Glomerular endothelial cell (primary cell): ENCODE measurements at places on chromosomes 16 and 17.
A peak's percentile ranks its signal among the peaks of the same experiment; 100 is the strongest.

GRCh38 chr17:39823407-39824054, 40.6 kb downstream of the IKZF3 start:
- no peak for DNase-seq

DNA sequence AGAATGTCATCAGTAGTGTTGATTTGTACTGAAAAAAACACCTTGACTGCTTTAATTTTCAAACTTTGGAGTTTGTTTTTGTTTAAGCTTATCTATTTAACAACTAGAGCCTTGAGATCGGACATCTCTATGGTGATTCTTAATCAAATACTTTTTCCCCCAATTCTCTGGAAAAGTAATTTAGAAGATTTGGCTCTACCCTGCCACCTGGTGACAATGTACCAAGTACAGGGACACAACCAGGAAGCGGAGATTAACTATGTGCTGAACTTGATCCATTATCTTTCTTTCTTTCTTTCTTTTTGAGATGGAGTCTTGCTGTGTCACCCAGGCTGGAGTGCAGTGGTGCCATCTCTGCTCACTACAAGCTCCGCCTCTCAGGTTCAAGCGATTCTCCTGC, 30.8 kb downstream of the USP43 start:
- DNase-seq, result no peak

DNA sequence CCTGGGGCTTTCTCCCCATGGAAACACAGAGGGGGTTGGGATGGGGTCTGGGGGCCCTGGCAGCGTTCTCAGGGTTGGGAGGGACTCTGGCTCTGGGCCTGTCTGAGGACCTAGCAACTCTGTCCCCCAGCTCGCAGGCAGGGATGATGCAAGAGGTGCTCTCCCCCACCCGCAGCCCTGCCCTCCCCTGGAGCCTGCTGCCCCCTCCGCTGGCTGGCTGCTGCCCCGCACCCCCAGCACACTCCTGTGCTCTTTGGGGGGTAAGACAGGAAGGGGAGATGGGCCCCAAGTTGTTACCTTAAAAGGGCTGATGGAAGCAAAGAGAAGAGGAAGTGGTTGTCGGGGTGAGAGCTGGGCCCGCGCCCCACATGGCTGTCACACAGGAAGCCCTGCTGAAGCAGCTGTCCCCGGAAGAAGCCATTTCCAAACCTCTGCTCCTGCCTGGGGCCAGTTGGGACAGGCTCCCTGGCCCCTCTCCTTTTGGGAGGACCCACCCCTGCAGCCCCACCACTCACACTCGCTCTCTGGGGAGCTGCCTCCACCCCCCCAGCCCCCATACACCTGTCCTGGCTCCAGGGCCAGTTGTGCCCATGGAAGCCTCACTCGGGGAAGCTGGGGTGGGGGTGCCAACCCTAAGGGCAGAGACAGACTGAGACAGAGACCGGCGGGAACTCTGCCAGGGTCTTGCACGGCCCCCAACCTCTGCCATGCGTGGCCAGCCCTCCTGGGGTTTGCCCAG, 2.5 kb downstream of the CORO1A start:
- no peak for DNase-seq

DNA sequence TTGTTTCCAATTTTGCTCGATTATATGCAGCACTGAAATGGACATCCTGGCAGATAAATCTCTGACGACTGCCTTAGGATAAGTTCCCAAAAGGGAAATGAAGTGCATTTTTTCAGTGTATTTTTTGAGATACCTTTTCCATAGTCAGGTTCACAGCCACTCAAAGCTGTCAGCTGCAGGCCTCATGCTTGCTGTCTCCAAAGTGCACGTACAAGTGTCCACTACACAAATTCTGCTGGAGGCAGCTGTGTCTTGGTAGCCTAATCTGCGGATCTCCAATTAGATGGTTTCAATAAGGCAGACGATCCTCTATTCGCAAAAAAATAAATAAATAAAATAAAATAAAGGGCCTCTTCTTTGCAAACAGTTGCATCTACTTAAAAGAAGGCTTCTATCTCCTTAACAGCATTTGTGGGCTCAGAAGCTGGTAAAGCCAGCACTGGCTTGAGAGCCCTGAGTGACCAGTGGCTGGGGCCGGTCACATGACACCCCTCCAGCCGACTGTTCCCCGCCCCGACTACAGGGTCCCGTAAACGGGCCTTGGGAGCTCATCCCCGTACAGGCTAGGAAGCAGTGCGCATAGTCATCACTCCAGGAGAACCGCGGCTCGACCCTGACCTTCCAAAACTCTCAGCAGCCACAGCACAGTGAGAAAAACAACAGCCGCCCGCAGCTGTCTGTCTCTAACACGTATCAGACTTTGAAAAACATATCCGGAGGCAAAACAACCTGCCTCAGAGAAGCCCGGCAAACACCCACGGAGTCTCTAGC, 18.8 kb downstream of the RPH3AL start:
- no peak for DNase-seq

- DNase-seq, result no peak
These were observed 222.7 kb upstream of the CIBAR2 start for GRCh38 chr16:85334718-85335583.

DNA sequence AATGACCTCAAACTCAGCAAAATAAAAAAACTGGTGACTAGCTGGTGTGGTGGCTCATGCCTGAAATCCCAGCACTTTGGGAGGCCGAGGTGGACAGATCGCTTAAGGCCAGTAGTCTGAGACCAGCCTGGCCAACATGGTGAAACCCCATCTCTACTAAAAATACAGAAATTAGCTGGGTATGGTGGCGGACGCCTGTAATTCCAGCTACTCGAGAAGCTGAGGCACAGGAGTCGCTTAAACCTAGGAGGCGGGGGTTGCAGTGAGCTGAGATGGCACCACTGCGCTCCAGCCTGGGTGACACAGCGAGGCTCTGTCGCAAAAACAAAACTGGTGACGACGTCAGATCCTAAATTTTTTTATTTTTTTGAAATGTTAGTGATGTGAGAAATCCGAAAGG, 82.6 kb upstream of the TOB1 start:
- DNase-seq, result no peak

- no peak for DNase-seq
These were observed 1.5 kb downstream of the GAA start for GRCh38 chr17:80102664-80103448.

- peak; percentile 88 for DNase-seq
These were observed 136.6 kb downstream of the COPRS start for GRCh38 chr17:31722251-31723056.

- no peak for DNase-seq
These were observed 32.2 kb upstream of the CNEP1R1 start for GRCh38 chr16:49992825-49993224.

DNA sequence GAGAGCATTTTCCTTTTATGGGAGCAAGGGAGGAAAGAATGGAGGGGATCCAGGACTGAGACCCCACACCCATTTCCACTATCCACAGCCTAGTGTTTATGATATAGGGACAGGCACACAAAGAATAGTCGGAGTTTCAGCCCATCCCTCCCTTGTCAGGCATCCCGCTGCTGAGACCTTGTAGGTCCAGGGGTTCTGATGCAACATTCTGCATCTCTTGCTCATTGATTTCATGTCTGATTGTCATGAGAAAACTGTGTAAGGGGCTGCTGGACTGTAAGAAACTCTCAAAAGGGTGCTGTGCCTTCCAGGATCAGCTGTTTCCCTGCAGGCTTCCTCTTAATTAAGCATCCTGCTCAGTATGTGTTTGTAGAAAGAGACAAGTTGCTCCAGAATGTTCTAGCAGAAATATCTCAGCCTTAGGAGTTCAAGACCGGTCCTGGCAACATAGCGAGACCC, 5.3 kb upstream of the POLR3E start:
- DNase-seq, result no peak

DNA sequence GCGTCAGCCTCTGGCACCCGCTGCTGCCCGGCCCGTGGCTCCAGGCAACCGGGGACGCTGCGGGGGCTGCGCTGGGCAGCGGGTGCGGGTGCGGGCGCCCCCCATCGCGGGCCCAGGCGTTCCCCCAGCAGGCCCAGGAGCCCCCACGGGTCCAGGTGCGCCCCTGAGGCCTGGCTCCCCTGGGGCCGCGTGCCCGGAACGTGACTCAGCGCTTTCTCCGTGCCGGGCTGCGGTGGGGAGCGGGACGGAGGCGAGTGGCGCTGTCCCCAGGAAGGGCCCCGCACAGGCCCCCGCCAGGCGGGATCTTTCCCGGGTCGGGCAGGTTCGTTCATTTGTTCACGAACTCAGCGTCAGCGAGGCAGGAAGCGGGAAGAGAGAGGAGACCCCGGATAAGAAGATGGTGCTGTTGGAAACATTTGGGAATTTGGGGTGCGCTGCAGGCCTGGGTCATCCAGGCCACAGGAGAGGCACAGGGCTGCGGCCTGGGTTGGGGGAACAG, 18.4 kb upstream of the EXOC7 start:
- no peak for DNase-seq

GRCh38 chr16:9138731-9139501, 47.5 kb downstream of the HAPSTR1 start:
- no peak for DNase-seq

GRCh38 chr17:66275651-66276050, 26.8 kb upstream of the PRKCA start:
- peak; percentile 72 for DNase-seq

- no peak for DNase-seq
These were observed 38.7 kb downstream of the NLRC5 start for GRCh38 chr16:57028086-57028485.

GRCh38 chr16:3591991-3592390, 14.8 kb upstream of the NLRC3 start:
- no peak for DNase-seq

- DNase-seq, result no peak
These were observed at the start of gene WFDC1 for GRCh38 chr16:84294531-84295142. TSS of gene WFDC1 (plus strand) at chr16:84294878. CDS start at chr16:84294972, 94 bp downstream.

DNA sequence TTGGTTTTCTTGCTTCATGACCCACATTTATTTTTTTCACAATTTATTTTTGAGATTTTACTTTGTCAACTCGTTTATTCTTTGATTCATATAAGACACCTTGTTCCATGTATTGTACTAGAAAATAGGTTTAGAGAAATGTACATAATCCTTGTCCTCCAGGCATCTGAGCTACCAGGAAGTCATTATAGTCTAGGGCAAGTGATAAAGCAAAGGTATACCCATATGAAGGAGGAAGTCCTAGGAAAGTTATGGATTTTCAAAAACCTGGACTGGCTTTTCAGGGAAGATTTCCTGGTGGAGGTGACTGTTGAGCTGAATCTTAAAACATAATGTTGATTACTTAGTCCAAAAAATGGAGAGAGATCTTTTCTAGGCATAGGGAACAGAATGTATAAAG, 98.8 kb upstream of the SHISA6 start:
- no peak for DNase-seq

GRCh38 chr17:79338152-79338551, 263.5 kb downstream of the ENGASE start:
- DNase-seq, result no peak

DNA sequence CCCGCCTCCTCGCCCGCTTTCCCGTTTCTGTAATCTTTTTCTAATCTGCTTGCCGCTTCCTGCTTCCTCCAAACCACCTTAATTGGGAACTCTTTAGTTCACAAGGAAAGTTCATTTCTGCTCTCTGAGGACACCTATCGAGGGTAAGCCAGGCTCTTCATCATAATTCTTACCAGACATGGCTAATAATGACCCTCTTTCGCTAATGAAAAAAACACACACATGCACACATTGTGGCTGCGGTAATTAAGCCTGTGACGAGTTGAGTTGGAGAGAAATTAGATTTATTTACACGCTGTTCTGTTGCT, 100.6 kb downstream of the ZNF423 start:
- DNase-seq, result no peak

DNA sequence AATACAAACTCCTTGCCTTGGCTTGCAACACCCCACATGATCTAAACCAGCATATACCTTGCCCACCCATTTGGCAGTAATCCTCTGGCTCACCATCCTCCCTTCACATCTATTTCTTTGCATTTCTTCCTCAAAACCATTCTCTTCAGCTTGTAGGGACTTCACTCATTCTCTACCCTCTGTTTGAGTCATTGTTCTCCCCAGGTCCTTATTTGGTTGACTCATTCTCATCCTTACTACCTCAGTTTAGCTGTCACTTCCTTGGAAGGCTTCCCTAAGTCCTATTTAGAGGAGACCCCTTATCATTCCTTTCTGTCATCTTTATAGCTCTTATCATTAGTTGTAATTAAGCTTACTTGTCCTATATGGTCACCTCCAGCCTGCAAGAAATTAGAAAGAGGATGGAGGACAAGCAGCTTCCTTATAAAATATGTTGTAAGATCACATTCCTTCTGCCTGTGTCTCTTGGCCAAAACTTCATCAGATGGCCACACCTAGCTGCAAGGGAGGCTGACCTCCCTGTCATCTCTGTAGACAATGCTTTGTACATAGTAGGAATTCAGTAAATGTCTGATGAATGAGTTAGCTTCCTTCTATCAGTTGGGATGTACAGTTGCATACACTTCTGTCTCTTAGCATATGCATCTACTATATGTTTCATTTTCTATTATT, 1.7 kb downstream of the TTC19 start:
- DNase-seq, result no peak

GRCh38 chr16:87979352-87979751, 28.1 kb downstream of the BANP start:
- DNase-seq, result no peak

DNA sequence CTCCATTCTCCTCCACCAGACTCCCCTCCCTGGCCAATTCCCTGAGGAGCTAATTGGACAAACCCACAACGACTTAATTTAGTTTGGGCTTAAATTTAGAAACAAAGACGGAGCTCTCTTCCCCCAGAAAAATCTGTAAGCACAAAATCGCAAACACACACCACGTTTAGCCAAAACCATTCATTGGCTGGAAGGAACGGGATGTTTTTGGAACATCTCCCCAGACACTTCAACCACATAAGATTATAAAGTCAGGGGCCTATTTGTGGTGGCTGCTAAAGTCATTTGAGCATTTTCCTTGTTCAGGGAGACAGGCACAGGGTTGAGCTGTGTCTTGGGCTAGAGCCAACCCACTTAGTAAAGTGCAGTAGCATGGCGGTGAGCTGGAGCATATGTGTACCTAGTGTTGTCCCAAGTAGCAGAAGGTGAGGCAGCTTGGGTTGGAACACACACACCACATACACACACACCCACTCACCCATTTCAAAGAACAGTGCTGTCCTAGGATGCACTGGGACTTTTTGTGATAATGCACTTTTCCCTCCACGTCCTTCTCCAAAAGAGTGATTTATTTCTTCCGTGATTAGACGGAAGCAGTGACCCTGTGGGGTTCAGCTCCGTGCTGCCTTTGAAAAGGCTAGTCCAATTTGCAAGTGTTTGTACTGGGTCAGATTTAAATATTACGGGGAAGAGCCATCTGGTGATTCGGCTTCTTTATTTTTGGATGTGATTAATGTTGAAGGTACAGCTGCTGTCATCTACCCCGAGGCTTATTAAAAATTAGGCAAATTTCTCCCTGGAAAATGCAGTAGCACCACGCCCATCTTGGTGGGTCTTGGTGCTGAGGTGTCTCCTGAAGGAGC, 32.2 kb downstream of the ELAC2 start:
- DNase-seq, result no peak

- no peak for DNase-seq
These were observed 98.7 kb downstream of the NPIPB11 start for GRCh38 chr16:29307598-29308507.

- no peak for DNase-seq
These were observed 8.9 kb downstream of the NMT1 start for GRCh38 chr17:45070001-45070400.
